Stimulated activated CD8-positive, alpha-beta memory T cell treated with anti-CD3 and anti-CD28 coated beads, Interleukin-2, amount 100 ng/mL, for 1 hour (primary cell): ENCODE measurements at places on chromosomes 3 and 15.

DNA sequence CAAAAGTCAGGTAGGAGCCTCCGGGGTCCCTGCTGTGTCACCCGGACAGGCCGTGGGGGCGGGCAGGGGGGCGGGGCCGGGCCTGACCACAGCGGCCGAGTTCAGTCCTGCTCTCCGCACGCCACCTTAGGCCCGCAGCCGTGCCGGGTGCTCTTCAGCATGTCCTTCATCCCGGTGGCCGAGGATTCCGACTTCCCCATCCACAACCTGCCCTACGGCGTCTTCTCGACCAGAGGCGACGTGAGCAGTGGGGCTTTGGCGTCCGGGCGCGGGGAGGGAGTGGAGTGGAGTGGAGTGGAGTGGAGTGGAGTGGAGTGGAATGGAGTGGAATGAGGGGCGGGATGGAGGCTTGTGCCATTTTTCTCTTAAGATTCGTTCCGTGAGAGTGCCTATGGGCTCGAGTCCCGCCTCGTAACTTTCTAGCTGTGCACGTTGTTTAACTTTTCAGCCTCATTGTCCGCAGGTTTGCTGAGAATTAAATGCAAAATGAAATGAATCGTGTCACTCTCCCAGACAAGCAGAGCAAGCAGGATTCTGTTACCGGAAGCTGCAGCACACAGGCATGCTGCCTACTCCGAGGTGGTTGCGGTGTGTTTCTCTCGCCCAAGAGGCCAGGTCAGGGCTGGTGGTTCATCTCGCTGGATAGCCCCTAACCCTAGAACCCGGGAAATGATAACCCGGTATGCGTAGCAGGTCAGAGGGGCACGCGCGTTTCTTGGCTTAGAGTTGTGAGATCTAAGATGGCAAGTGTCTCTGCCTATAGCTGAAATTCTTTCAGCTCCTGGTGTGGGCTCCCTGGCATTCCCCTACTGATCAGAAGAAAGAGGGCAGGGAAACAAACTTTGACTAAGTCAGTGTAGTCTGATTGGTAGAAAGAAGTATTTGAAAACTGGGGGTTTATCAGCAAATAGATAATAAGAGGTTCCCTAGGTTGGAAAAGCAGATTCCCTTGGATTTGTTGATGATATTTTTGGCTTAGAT, at the start of gene FAH:
Gene FAH (plus strand): TSS at position 104 of the 981 bp plus-strand sequence. CDS start 56 bp downstream, at position 160.
- DNase-seq, result no peak

GRCh38 chr15:90497912-90498311, 31.8 kb upstream of the CRTC3 start:
- no peak for DNase-seq

GRCh38 chr3:148008591-148008990, 599.4 kb downstream of the ZIC1 start:
- DNase-seq, result no peak

- no peak for DNase-seq
Observed at GRCh38 chr15:96353930-96354730, 23.6 kb downstream of the NR2F2 start.

- no peak for DNase-seq
Observed at GRCh38 chr3:15815696-15816095, 17.9 kb upstream of the ANKRD28 start.

DNA sequence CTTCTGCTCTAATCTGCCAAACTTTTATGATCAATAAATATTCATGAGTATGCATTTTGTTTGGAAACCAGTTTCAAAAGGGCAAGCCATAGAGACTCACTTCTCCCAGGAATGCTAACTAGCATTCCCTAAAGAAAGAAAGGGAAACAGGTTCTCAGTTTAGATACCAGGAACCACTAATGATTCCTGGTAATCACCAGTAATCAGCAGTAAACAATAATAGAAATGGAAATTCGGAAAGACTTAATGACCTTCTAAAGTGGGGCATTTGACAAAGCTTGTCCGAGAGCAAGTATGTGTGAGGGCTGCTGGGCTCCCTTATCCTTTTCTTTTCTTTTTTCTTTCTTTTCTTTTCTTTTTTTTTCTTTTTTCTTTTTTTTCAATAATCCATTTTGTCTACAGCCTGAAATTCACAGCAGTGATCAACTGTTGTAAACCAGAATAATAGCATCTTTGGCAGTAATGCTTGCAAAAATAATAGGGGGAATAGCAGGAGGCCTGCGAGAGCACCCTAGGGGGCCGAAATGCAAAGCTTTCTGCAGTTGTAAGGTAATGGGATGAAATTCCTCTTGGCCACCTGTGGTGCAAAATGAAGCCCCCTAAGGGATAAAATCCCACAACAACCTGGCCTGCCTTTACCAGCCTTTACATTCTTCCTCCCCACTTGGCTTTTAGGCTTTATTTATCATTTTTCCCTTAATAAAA, 253.2 kb downstream of the ZPLD1 start:
- no peak for DNase-seq

- no peak for DNase-seq
Observed at GRCh38 chr15:37081983-37082382, 18.4 kb downstream of the MEIS2 start.

DNA sequence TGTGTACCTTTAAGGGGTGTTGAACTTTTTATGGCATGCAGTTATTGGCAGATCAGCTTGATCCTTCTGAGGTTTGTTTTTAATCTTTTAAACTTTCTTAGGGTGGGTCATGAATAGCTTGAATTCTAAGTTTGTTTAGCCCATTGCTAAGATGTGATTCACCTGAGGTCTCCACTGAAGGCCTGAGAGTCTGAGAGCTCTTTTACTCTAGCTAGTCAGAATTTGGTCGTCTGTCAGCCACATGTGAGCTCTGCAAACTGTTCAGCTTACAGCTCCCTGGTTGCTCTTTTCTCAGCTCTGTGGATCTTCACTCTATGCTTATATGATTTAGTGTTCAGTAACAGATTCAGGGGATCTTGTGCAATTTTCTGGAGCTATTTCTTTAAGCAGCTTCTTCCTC, 161.3 kb downstream of the ABHD5 start:
- no peak for DNase-seq

DNA sequence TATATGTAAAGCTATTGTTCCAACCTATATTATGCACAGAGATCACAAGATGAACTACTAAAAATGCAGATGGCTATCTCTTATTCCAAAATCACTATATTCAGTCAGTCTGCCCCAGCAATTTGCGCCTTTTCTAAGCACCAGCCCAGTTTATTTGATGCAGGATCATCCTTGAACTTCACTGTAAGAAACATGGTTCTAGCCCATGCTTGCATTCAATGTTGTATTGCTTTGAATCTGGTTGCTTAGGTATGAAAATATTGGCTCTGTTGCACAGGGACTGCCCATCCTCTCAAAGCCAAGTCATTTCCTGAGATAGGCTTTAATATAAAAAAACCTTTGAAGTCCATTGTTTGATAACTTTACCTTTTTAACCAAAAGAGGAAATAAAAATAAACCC, 170.5 kb upstream of the LRIG1 start:
- DNase-seq, result no peak

GRCh38 chr3:191414286-191414685, 46.7 kb upstream of the PYDC2 start:
- no peak for DNase-seq

- DNase-seq, result no peak
Observed at GRCh38 chr3:156790156-156790555, 36.0 kb upstream of the LEKR1 start.

GRCh38 chr15:57677204-57677603, 29.3 kb upstream of the POLR2M start:
- no peak for DNase-seq

DNA sequence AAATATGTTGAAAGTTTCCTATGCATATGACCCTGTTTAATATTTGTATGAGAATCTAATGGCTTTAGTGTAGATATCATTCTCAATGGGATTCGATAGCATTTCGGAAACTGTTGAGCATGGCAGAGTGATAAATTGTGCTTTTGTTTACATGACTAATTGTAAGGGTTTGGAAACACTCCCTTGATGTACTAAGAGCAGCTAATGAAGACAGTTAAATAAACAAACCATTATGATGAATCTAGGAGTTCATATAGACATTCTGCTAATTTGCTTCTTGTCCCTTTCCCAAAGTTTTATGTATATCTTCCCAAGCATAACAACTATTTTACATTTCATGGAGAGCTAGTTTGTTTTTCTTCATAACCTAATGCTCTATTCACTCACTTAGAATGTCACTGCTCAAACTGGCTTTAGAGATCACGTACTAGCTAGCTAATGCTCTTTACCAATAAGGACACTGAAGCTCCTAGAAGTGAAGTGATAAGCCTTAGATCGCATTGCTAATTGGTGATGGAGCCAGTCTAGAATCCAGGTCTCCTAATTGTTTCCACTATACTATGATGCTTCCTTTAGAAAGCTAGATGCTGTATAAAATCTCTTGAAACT, 140.8 kb downstream of the TP63 start:
- DNase-seq, result no peak

- no peak for DNase-seq
Observed at GRCh38 chr3:49333091-49333490, 6.8 kb downstream of the USP4 start.

DNA sequence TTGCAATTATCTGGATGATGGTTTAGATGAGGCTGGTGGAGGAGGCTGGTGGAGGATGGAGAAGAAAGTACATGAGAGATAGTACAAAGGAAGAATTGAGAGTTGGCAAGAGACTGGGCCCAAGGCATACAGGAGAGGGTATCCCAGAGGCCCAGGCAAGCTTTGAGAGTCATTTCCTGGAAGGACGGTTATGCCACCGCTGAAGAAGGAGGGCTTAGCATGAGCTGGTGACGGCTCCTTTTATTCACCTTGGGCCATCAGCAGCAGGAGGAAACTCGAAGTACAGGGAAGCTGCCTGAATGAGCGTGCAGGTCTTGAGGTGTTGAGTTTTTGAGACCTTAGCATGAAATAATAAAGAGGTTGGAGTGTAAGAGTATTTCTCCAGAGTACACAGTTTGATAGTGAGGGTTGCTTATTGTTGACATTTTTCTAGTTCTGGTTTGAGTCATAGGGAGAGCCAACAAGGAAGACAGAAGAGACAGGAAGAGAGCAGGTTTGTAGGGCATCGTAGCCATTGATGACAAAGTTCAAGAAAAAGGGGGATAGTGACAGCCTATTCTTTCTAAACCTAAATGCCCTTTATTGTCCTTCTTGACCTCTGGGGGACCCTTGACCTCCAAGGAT, 13.8 kb downstream of the THSD4 start:
- no peak for DNase-seq

DNA sequence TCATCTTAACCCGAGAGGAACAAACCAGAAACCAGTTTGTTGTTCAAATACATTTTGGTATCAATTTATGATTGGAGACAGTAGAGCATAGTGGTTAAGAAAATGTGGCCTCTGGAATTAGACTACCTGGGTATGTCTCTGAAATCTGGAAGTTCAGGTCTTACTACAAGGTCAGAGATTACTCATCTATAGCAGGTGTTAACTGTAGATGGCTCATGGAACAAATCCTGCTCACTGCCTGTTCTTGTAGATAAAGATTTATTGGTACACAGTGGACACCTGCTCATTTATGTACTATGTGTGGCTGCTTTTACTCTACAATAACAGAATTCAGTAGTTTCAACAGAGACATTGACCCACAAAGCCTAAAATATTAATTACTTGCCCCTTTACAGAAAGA, 413.3 kb downstream of the CNTN6 start:
- no peak for DNase-seq

DNA sequence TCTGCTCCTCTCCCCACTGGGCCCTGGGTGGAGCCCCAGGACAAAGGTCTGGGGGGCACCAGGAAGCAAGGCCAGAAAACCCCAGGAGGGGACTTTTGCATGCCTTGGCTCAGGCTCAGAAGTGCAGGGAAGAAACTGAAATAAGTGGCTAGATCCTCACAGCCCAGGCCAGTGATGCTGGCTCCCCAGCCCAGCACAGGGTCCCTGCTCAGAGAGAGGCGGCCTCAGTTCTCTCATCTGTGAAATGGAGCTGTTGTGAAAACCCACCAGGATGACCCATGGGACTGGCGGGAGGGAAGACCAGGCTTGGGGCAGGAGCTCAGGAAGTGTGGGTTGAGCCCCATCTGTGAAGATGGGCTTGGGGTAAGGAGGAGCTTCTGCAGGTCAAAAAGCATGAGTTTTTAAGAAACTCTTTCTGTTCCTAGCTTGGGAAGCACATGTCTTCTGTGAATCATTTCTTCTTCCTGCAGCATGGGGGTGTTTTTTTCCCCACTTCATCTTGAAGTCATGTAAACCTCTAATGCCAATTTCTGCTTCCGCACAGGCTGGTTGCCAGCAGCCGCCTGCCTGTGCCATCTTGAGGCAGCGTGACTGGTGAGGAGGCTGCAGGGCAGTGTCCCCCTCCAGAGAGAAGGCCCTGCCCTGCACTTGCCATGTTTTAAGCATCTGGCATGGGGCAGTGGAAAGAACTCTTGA, 118.6 kb downstream of the SMAD6 start:
- DNase-seq, result no peak

DNA sequence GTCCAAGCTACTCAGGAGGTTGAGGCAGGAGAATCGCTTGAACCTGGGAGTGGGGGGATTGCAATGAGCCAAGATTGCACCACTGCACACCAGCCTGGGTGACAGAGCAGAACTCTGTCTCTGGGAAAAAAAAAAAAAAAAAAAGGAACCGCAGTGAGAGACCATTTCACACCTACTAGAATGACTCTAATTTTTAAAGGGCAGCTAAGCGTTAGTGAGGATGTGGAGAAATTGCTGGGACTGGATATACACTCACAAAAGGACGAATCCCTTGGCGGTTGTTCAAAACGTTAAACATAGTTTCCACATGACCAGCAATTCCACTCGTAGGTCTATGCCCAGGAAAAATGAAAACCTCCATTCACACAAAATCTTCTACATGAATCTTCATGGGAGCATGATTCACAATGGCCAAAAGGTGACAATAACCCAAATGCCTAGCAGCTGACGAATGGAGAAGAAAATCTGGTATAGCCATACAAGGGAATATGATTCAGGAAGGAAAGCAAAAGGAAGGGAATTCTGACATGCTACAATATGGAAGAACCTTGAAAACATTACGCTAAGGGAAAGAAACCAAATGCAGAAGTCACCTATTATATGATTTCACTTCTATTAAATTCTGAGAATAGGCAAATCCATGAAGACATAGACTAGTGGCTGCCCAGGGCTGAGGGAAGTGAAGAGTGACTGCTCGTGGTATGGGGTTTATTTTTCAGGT, 127.0 kb downstream of the CHSY1 start:
- no peak for DNase-seq

GRCh38 chr3:30760040-30760695, 134.3 kb downstream of the GADL1 start:
- no peak for DNase-seq

DNA sequence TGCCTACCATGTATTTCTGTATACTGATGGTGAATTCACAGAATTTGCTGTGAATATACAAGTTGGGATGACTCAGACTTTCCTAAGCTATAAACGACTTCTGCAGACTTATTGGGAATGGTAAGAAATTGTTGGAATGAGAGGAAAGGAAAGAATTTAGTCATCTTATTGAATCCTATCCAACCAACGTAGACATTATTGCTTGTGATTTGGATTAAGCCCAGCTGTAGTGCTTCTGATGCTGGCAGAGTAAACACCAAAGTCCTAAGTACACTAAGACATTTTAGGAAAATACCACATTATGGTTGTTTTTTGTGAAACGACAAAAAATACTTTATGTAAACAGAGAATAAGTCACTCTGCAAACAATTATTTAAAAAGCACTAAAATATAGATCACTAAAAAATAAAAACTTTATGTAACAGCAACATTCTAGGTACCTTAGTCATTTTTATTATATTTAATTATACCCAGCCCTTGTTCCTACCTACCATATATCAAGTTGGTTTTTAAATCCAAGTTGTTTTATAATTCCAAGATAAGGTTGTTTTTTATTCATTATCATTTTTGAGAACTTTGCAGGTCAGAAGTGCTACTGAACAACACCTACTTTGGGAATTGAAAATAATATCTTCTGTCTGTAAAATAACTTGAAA, 99.2 kb upstream of the MLF1 start:
- DNase-seq, result no peak
